ENCODE measurements at places on chromosomes 4 and X.

DNA sequence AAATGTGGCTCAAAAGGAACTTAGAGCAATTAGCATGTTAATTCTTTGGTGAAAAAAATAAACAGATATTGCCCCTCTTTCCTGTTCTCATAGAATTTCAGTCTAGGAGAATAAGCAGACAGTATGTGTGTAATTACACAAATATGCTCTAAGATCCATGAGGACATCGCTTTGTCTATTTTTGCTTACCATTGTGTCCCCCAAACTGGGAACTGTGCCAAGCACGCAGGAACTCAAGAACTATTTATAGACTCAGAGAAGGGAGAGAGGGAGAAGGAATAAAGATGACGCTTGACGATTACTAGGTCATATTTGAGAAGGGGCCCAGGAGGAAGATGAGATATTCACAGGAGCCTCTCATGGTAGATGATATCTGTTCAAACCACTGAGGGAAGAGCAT, 692.6 kb downstream of the RAB28 start:
- no peak for DNase-seq

DNA sequence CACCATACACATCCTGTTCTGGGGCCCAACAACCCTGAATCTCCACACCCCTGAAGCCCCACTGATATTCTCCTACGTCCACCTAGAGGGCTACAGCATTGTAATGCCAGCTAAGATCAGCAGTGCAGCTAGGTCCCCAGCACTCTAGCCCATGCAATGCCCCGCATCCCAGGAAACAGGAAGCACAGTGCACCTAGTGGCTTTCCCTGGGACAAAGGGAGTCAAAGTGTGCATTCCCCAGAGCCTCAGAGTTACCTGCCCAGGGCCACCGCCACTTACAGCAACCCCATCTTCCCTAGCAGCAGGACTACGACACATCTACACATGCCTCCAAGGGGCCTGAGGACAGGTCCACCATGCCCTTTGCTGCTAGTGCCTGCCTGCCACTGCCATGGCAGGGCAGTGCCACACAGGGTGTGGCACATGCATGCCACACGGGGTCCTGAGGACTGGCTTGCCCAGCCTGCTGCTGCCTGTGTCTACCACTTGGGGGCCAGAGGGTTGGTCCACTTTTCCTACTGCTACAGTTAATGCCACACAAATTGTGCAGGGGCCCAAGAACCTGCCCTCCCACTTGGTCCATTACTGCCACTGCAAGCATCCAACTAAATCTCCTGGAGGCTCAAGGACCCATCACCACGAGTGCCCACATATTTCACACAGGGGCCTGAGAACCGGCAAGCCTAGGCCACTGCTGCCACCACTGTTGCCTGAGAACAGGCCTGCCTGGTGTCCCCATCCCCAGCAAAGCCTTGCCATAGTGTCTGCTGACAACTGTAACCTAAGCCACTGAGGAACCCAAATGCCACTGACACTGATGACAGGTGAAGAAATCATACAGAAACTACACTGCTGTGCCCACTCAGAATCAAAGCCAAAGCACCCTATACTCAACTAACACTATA, 23.7 kb downstream of the TLR6 start:
- no peak for DNase-seq

GRCh38 chr4:114562176-114562904, 36.3 kb upstream of the UGT8 start:
- DNase-seq: no peak

GRCh38 chr4:38292529-38292928, 332.3 kb downstream of the PTTG2 start:
- no peak for DNase-seq

DNA sequence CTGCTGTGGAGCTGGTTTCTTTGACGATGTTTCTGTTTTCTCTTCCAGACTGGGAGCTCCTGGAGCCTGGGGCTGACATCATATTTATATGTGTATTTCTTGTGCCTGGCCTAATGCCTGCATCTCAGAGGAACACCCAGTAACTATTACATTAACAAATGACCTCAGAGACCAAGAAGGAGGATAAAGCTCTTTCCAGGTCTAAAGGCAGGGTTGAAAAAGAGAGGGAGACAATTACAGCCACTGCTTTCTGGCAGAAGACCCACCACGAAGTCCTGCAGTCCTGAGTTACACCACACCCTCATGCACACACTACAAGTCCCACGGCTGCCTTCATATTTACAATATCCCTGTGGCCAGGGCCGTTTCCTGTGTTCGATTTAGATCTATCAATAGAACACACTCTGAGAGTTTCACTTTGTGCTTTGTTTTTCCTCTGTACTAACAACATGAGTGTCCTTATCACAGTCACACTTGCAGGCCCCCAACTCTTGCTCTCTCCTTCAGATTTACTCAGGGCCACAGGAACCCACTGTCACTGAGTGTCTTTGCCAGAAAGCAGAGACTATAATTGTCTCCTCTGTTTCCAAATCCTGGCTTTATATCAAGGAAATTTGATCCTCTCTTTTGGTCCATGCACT, 535.5 kb downstream of the MID1IP1 start:
- peak; percentile 27 for DNase-seq

DNA sequence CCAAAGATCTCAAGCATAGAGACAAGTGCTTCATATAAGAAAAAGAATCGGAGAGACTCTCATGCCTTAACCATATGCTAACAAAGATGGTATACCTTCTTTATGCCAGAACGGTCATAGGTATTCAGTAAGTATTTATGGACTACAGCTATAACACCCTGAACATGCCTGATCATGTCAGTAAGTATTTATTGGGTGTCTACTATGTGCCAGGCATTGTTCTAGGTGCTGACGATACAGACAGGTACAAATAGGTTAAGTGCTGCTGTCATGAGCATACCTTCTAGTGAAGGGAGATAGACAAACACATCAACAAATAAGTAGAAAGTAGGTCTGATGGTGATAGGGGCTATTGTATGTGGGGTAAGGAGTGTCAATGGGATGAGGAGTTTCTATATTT, 9.5 kb upstream of the MID1 start:
- DNase-seq: no peak

- no peak for DNase-seq
Measured at GRCh38 chr4:101031971-101032370, 315.4 kb downstream of the PPP3CA start.

DNA sequence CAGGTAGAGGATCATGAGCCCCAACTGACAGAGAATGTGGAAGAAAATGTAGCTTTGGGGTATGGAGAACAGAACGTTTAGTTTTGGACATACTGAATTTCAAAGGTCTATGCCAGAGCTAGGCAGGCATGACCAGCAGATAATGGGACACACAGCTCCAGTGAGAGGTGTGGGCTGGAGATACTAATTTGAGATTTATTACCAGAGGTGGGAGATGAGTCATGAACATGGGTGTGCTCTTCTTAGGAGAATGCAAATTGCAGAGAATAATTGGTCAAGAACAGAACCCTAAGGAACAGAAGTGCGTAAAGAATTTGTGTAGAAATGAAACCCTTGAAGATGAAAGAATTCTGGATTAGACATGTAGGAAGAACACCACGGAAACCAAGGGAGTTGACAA, 125.2 kb downstream of the PACRGL start:
- no peak for DNase-seq

DNA sequence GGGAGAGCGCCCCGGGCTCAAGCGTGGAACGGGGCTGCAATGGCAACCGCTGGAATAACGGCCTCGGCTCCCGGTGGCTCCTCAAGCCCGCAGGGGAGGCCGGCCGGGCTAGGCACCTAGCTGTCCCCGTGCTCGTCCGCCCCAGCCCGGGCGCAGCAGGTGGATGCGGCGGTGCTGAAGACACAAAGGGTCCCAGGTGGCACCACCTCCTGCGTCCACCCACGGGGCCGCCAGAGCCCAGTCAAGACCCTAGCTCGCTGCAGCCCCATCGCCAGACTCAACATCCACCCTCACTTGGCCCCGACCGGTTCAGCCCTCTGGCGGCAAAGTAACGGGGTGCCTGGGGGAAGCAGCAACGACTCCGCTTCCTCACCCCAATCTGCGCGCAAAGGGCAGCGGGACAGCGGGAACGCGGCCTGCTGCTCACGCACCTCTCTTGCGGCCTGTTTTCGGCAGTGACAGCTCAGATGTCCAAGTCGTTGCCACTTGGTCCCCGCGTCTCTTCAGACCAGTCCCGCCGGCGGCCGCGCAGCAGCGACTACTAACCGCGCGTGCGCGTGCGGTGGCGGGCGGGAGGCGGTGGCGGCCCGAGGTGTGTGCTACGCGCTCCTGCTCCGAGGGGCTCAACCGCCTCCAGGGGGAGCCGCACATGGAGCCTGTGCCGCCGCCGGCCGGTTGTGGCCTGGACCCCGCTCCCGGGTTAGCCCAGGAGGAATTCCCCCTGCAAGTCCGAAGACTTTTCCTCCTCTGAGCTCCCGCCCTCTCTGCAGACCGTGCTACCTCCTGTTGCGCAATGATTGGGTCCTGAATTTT, at the start of gene CLGN:
Gene CLGN (minus strand): TSS at position 543 of the 813 bp plus-strand sequence. CDS start 14,570 bp downstream, outside the sequence.
- peak; percentile 89 for DNase-seq

DNA sequence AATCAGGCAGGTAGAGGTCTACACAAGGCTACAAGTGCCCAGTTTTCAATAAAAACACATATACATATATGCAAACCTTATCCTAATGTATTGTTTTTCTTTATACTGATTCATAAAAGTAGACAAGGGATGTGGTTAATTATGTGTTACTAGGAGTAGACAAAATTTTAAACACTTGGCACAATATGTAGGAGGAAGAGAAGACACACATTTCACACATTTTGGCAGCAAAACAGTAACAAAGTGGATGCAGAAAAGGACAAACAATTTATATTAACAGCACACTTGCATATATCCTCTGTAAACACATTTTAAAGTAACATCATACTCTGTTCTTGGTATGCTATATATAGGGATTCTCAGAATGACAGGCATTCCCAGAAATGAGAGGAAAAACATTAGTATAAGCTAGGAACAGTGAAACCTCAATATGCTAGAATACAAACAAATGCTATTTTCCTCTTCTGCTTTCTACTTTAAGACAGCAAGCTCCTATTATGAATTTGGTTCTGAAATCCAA, 63.8 kb downstream of the GPRIN3 start:
- DNase-seq: no peak

- no peak for DNase-seq
Measured at GRCh38 chr4:26197018-26197779, 123.6 kb upstream of the RBPJ start.

- DNase-seq: no peak
Measured at GRCh38 chr4:163085085-163085484, 81.6 kb downstream of the NAF1 start.

GRCh38 chrX:31209005-31209628, 137.3 kb upstream of the FTHL17 start:
- no peak for DNase-seq

DNA sequence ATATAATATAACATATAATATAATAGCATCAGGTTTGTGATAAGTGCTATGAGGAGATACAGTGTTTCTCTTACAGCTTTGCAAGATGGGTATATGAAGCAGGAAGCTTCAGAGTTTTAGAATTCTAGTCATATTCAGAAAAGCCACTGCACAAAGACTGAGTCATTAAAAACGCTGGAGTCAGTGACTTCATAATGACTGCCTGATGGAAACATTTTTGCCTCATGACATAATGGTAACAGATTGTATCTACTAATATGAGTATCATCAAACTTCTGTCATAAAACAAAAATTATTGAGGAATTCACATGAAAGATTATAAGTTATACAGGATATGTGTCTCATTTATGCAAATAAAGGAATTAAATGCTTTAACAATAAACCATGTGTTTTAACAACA, 46.8 kb downstream of the EPHA5 start:
- DNase-seq: no peak
